ENCODE measurements at places on chromosomes 2 and 18.

- DNase-seq, result no peak
Observed at GRCh38 chr2:235229236-235229635, 264.6 kb upstream of the AGAP1 start.

DNA sequence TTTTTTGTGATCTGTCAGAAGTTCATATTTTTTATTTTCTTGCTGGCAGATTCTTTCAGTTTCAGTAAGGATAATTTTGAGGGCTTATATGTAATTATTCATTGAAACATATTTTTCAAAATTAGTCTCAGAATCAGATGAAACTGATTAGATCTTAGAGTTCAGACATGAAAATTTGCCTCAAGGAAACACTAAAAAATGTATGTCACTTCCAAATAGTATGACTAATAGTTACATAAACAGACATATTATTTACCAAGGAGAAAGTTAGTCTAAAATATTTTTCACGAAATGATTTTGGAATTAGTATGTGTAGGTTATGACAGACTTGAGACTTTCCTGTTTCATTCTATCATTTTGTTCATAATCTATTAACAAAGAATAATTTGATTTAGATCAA, 628.6 kb downstream of the CCDC85A start:
- DNase-seq, result no peak

- no peak for DNase-seq
Observed at GRCh38 chr2:135582383-135582782, 51.1 kb downstream of the R3HDM1 start.

GRCh38 chr2:196445991-196446390, 193.5 kb upstream of the CCDC150 start:
- DNase-seq, result no peak

DNA sequence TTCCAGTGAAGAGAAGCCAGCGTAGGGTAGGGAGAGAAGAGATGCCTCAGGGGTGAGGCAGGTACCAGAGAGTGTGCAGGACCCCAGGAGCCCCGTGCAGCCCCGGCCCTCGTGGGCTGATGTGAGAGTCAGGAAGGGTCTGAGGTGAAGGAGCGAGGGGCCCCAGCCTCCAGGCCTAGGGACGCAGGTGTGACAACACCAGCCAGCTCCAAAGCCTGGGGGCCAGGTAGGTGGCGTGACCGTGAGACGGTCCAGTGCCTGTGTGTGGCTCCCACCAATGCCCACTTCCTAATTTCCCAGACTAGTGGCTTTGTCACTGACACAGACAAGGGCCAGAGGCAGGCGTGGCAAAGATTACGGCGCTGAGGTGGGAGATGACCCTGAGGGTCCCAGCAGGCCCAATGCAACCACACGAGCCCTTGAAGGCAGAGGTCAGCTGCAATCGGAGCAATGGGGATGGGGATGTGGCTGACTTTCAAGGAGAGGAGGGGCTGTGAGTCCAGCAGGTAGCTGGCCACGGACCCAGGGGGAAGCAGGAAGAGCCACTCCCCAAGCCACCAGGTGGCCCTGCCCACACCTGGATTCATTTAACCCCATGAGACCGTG, 86.0 kb upstream of the SNTG2 start:
- no peak for DNase-seq

All from NCI-H748 treated with DMSO at 0.1 percent for 48 hours (cell line).